Fibroblast of the conjunctiva (primary cell): ENCODE measurements at places on chromosomes 6 and 20.

DNA sequence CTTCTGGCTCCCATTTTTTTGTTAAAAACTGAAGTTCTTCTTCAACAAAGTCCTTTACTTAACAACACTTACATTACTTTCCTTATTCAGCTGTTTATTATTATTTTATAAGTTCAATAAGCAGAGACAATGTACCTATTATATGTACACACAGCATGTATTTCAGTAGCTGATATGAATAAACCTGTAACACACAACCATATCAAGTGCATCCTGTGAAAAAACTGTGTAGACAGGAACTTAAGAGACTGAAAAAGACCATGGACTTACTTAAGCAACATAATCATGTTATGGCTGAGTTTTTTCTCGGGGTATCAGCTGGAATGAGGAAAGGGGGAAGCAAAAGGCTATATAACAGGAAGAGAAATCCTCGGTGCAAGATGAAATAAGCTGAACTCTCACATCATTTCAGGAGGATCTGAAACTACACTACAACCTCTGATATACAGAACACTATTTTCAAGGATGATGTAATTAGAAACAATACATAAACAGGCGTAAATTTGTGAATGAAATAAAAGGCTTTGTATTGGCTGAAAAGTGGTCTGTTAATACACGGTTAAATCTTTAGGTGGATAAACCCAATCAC lies 70.9 kb downstream of the REV3L start:
- DNase-seq = no peak

DNA sequence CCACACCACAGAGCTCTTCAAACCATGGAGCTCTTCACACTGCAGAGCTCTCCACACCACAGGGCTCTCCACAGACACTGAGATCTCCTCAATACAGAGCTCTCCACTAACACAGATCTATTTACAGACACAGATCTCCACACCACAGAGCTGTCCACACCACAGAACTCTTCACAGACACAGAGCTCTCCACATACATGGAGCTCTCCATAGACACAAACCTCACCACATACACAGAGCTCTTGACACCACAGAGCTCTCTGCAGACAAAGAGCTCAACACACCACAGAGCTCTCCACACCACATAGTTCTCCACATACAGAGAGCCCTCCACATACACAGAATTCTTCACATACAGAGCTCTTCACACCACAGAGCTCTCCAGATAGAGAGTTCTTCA lies 53.0 kb downstream of the ERMARD start:
- DNase-seq = no peak

DNA sequence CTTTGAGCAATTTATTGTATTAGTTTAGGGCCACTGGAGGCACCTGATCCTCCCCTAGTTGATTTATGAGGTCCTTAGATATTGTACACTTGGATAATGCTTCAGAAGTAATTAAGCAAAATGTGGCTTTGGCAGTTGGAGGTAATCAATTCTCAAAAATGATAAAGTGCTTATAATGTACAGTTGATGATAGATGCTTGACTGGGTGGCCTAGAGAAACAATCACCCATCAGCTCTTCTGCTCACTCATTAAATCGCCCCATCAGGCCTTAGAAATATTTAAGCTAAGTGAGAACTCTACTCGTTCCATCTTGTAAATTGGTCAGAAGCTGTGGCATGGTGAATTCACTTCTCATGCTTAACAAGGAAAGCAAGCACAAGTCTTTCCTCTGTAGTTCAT lies 349.9 kb downstream of the SAMD5 start:
- DNase-seq = no peak

GRCh38 chr6:53926505-53926904 lies 131.7 kb downstream of the LRRC1 start:
- DNase-seq = no peak

GRCh38 chr6:36934901-36935300 lies 19.6 kb upstream of the PI16 start:
- no peak for DNase-seq
